ENCODE measurements at places on chromosomes 2 and 18.

DNA sequence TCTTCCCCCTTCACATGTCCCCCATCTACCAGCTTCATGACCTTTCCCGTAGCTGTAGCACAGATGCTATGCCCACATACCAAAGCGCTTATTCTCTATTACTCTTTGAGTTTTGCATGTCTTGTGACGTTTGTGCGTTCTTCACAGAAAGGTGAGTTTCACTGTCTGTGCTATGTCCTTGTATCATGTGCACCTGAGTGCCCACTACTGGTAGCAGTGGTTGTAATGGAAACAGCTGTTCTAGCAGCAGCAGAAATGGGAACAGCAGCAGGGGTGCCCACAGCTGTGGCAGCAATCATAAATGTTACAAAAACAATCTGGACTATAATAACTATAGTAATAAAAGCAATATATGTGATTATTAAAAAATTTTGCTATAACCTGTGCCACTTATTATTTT lies 127.1 kb downstream of the STK39 start:
- no peak for DNase-seq

DNA sequence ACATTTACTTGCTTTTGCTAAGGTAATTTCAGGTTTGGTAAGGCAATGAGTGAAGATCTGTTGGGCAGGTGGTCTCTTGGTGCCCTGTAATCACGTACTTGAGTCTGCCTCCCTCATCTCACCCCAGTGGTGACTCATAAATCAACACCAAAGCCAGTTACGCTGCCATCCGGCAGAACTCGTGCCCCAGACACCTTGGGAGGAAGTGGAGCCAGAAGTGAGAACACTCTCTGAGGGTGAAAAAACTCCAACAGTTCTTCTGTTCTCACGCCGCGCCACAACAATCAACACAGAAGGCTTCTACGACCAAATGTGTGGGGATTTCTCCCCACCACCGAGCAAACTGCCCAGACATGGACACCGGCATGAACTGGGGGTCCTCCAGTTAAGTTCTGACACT lies 206.2 kb downstream of the ARL4C start:
- peak; percentile 52 for DNase-seq

DNA sequence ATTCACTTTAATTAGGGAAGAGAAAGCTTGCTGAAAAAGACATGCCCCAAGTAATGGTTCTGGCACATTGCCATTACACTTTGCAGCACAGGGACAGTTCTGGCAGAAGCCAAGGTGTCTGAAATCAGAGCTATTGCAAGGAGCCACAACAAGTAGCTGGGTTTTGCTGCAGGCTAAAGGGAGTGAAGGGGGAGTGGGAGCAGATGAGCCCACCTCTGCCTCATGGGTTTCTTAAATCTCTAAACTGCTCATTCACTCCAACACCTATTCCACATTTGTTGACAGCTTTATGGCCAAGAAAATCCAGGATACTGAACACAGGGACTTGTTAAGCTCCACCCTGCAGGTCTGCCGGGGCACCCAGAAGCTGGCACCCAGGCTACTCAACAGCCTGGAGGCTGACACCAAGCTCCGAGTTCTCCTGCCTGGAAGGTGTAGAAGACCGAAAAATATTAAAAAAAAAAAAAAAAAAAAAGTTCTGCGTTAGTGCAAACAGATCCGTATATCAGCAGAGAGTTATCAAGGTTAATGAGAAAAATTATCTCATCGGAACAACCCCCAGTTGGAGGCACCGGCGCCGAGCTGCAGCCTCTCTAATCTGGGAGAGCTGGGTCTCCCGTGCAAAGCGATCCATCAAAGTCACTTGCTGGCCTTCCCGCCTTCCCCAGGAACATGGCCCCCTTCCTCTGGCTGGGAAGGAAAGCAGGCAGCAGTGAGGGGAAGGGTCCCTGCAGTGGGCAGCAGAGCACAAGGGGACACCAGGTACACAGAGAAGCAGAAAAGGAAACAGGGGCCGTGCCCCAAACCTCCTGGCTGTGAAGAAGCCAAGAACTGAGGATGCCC lies 123.7 kb downstream of the HNMT start:
- no peak for DNase-seq

DNA sequence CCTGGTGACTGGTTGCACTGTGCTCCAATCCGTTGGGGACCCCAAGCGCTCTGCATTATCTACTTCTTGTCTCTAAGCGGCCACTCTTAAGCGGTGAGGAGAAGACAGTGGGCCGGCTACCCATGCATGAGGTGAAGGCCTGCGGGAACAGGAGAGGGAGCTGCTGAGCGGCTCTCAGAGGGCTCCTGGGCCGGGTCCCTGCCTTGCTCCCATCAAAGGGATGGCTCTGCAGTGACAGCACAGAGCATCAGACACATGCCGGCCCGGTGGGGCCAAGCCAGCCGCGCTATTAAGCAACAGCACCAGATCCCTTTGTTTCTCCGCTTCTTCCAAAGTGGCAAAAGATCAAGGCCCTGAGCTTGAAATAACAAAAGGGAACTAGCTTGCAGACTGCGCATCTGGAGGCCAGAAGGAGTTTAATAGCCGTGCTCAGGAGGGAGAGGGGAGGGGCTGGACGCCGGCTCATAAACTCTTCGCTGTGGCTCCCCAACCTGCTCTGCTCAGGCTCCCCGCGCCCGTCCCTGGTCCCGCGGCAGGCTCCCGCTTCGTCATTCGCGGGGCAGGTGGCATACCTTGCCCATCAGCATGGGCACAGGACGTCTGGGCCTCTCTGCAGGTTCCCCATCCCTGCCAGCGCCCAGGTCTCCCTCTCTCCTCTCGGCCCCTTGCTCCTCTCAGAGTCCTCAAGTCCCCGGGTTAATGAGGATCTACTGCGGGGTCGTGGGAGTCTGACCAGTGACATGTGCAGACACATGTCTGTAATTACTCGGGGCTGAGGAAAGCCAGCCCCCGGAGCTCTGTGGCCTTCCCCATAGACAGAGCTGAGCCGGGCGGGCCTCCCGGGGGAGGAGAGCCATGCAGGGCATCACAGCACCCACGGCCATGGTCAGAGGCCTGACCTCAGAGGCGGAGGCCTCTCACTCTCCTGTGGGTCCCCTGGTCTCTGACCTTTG lies 96.7 kb downstream of the ASB1 start:
- DNase-seq = no peak

GRCh38 chr2:53512071-53512826 lies 255.4 kb upstream of the CHAC2 start:
- DNase-seq = no peak

- no peak for DNase-seq
Observed at GRCh38 chr2:233800208-233800607, 22.1 kb downstream of the MROH2A start.

- no peak for DNase-seq
Observed at GRCh38 chr2:15009681-15010080, 377.2 kb downstream of the LRATD1 start.

DNA sequence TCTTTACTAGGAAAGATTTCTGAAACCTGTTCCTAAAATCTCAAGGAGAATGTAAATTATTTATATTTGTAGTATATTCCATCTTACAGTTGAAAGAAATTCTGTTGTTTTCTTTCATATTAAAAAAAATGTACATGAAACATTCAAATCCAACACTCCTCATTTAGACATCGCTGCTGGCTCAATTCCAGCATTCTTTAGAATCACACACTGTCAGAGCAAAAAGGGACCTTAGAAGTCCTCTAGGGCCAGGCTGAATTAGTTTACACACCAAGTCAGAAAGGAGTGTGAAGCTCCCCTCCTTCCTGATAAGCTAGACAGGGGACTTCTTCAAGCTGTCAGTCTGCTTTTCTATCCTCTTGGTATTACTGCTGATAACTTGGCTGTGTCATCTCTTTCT lies 158.6 kb upstream of the LTBP1 start:
- DNase-seq = no peak

- DNase-seq = no peak
Observed at GRCh38 chr2:187349326-187349944, 98.6 kb downstream of the CALCRL start.

- DNase-seq = no peak
Observed at GRCh38 chr2:200467806-200468681, 41.8 kb downstream of the KCTD18 start.

GRCh38 chr2:161121622-161122021 lies 38.6 kb upstream of the TANK start:
- DNase-seq = no peak

DNA sequence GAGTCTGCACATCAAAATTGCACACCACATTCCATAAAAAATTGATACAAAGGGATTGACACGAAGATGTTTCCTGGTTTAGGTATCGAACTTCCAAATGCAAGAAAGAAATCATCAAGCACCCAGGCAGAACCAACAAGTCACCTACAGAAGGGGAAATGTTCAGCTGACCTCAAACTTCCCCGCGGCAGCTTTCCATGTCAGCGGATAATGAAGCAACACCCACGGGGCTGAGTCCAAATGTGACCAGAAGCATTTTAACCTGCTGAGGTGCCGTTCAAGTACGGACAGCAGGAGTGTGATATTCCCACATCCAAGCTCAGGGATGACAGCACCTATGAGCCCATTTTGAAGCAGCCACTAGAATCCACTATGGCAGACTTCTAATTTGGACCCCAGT lies 124.9 kb downstream of the GALNT14 start:
- no peak for DNase-seq

- DNase-seq = no peak
Observed at GRCh38 chr2:195009202-195009601, 647.8 kb upstream of the SLC39A10 start.

DNA sequence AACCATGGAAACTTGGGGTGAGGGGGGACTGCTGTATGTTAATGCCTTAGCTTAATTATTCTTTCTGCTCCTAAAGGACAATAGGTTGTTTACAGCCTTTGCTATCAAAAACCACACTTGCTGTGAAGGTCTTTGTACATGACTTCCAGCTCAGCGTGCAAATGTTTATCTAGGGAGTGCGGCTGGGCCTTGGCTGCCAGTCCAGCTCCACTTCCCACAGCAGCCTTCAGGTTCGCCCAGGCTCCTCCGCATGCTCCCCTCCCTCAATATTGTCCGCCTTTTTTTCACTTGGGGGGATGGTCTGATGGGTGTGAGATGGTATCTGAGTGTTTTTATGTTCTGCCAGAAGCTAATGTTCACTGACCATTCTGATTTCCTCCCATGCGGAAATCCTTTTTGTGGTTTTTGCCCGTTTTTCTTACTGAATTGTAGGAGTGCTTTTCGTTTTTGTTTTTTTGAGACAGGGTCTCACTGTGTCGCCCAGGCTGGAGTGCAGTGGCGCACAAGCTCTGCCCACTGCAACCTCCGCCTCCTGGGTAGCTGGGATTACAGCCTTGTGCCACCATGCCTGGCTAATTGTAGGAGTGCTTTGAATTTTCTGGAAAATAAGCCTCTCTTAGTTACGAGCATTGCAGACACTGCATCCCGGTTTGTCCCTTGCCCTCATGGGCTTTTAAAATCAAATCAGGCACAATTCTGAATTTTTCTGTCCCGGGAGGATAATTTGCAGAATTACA lies 28.8 kb downstream of the SH3BP4 start:
- no peak for DNase-seq

DNA sequence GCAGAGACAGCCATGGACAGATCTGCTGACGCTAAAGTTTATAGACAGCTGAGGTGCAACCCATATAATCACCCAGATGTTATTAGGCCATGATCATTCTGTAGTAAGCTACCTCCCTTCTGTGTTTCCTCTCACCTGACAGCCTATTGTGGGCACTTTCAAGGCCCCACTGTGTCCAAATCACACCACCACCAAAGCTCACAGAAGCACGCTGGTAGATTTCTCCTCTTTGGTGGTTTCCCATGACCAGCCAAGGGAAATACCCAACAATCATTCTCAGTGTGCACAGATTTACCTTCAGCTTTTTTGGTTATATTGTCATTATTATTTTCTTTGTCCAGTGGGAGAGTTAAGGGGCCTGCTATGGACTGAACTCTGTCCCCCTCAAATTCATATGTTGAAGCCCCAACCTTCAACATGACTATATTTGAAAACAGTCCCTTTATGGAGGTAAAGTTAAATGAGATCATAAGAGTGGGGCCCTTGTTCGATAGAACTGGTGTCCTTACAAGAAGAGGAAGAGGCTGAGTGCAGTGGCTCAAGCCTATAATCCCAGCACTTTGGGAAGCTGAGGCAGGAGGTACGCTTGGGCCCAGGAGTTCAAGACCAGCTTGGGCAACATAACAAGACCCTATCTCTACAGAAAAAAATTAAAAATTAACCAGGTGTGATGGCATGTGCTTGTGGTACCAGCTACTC lies 74.0 kb upstream of the MSH6 start:
- no peak for DNase-seq

DNA sequence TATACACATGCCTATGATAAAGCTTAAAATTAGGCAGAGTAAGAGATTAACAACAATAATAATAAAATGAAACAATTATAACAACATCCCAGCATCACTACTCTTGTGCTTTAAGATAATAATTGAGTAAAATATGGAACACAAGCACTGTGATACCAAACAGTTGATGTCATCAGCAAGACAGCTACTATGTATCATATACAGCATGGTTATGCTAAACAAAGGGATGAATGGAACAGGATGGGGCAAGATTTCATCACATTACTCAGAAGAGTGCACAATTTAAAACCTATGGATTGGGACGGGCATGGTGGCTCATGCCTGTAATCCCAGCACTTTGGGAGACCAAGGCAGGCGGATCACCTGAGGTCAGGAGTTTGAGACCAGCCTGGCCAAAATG lies 1221.0 kb downstream of the SUCLG1 start:
- DNase-seq = no peak

DNA sequence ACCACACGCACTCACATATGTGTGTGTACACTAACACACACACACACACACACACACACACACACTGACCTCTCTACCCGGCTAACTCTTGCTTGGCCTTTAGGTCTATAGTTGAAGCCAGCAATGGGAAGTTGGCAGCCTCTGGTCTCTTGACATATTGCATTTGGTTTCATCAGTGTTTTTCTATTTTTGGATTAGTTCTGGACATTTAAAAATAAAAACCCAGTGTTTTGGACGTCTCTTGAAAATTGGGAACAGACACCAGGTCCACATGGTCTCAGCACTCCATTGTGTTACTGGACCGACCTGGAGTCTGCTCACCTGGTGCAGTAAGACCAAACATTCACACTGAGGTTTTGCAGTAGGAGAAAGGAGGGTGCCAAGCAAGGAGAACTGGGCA lies 50.4 kb upstream of the AFF3 start:
- no peak for DNase-seq

DNA sequence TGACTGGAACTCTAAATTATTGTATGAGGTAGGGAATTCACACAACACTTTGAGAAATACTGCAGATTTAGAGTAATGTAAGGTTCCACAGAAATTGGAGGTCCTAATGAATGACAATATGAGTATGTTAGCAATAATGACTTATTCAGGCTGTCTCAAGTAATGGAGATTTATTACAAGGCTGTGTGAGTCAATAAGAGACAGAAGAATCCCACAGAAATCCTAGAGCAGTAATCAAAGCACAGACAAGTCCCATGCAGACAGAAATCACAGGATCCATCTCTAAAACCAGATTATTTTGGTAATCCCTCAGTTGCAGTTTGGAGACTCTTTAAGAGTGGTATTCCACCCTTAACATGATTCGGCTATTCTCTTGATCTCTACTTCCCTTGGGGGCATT lies 83.6 kb downstream of the FAM161A start:
- no peak for DNase-seq

DNA sequence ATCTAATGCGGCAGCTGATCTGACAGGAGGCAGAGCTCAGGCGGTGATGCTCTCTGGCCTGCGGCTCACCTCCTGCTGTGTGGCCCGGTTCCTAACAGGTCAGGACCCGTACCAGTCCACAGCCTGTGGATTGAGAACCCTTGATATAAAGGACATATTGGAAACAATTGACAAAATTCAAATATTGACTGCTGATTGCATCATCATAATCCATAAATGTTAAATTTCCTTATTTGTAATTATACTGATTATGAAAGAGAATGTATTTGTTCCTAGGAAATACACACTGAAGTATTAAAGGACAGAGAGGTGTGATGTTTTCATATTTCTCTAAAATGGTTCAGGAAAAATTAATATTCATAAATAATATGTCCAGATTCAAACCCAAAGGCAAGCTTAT lies 63.8 kb upstream of the SRD5A2 start:
- DNase-seq = no peak

Measured in stimulated activated CD4-positive, alpha-beta T cell treated with anti-CD3 and anti-CD28 coated beads, Interleukin-4, amount 100 ng/mL, for 4 hours (primary cell).